Epithelial cell of esophagus (primary cell): ENCODE measurements at places on chromosomes 7 and 10.
A peak's percentile ranks its signal among the peaks of the same experiment; 100 is the strongest.

- no peak for DNase-seq
Measured at GRCh38 chr7:50851891-50852290, 69.2 kb upstream of the GRB10 start.

GRCh38 chr10:70925377-70926225 is 37.2 kb upstream of the PCBD1 start:
- DNase-seq: peak; percentile 38

GRCh38 chr10:76255241-76255640 is 823.8 kb downstream of the LRMDA start:
- no peak for DNase-seq

GRCh38 chr7:831596-832166 is 595 bp upstream of the SUN1 start:
- peak; percentile 95 for DNase-seq

DNA sequence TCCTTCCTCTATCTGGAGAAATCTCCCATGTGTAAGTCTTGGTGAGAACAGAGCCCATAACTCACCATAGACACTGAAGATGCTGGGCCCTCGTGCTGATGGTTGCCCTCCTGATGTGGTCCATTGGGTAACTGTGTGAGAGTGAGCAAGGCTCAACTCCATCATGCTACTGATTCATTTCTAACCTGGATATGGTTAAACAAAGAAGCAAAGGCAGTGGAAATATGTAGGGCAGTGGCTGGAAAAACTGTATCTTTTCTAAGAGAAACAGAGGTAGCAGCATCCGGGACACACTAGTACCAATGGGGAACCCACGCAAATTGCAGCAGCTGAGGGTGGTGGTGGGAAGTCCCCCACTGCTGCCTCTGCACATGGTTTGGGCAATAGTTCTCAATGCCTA is 221.7 kb downstream of the KLF6 start:
- DNase-seq: no peak
